Kidney capillary endothelial cell (primary cell): ENCODE measurements at places on chromosomes 16 and 17.

DNA sequence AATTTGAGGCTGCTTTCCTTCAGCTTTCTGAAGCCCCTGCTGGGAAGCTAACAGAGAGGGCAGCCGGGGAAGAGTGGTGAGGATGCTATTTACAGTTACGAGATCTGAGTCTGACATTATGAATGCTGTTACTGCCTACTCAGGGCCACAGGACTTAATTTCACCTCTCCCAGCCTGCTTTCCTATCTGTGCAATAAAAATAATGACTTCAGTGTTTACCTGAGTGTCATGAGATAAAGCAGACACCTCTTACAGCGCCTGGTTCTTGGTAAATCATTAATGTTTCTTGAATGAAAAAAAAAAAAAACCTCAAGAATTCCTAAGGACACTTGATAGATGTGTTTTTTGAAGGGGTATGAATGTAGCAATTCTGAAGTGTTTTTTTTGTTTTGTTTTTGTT is 24.2 kb upstream of the CPHXL start:
- no peak for DNase-seq

DNA sequence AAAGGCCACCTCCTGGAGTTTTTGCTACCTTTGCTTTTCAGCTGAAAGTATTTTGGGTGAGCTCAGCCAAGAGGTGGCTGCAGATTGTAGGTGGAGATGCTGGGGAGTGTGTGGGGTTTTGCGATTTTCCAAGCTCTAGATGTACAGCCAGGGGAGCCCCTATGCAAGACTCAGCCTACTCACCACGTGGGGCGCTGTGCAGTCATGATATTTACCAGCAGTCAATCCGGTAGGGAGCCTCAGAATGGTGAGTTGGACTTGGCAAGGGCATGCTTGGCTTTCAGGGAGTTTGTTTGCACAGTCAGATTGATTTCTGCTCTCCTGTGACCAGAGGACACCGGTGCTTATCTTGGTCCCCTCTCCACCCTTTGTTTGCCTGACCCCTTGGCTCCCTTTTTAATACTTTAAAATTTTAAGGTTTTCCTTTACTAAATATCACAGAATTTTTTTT is 175.3 kb downstream of the UTP18 start:
- DNase-seq = no peak

GRCh38 chr17:7413346-7413985 is 5.8 kb downstream of the NLGN2 start:
- DNase-seq = no peak

DNA sequence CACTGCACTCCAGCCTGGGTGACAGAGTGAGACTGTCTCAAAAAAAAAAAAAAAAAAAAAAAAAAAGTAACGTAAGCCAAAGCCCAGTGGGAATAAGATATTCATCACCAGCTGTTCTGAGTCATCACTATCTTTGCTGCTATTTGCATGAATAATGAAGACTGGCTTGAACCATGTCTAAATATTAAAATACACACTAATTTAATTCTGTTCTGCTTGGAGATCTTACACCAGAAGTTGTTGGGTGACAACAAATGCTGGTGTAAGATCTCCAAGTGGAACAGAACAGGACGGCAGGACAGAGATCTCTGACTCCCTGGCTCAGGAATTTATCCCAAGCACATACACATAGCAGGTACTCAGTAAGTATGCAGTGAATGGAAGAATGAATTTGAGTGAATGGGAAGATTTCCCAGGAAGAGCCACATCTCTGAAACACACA is 19.6 kb downstream of the DNAH17 start:
- DNase-seq = peak; percentile 22

GRCh38 chr17:45241328-45242028 is 19.8 kb downstream of the FMNL1 start:
- DNase-seq = no peak

DNA sequence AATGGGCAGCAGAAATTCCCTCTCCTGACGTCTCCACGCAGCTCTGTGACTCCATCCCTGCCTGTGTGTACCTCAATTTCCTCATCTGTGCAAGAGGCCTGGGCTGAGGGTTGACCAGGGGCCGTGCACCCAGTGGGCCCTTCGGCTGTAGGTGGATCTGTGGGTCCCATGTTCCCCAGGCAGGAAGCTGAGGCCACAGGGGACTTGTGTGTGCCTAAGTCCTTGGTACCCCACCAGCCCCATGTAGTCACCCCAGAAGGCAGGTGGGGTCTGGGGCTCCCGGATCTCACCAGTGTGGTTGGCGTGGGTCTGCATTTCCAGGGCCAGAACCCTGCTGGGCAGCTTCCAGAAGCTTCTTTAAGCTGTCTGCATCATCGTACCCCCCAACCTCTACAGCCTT is 177.4 kb upstream of the GSE1 start:
- no peak for DNase-seq

- DNase-seq = peak; percentile 61
Observed at GRCh38 chr17:72422505-72423285, 301.9 kb downstream of the SOX9 start.

DNA sequence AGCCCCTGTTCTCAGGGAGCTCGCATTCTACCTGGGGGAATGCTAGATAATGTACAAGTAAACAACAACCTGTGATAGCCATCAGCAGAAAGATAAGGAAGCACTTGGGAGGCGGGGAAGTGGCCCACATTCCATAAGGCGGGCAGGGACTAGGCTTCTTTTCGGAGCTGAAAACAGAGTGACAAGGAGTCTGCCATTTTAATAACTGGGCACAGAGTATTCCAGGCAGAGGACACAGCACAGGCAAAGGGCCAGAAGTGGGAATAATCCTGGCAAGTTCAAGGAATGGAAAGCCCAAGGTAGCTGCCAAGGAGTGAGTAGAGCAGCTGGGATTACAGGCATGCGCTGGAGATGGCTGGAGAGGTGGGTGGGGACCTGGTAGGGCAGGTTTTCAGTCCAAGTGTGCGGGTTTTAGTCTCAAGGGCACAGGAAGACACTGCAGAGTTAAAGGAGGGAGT is 24.3 kb downstream of the USP43 start:
- no peak for DNase-seq

DNA sequence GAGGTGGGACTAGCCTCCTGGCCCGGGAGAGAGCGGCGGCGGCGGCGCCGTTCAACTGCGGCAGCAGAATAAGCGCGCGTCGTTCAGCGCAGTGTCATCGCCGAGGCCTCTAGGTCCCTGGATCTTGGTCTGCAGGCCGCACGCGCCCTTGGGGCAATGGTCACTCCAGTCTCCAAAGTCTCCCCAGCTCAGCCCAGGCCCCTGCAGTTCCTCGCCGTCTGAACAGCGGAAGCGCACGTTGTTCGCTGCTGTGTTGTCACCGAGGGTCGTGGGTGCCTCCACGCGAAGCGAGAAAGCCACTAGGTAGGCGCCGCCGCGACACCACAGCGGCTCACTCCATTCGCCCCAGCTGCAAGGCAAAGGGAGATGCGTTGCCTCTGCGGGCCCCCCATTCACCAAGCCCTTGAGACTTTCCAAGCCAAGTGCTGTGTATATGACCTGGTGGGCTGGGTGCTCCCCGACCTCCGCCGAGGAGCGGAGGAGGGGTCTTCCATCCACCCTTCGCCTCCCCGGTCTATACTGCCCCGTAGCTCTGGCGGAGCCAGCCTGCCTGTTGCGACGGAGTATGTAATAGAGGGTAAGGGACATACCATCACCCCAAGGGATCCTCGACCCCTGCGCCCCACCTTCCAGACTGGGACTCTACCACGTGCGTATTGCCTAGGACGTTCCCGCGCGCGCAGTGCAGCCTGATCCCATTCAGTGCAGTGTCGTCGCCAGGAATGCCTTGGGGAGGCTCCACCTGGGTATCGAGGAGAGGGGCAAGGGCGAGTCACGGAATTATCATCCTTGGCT is 656 bp downstream of the VMO1 start:
- no peak for DNase-seq

GRCh38 chr16:56382901-56383355 is 42.4 kb downstream of the AMFR start:
- no peak for DNase-seq

GRCh38 chr17:76660656-76661042 is 17.1 kb upstream of the ST6GALNAC1 start:
- DNase-seq = no peak

GRCh38 chr16:75996491-75996890 is 270.2 kb upstream of the CPHXL start:
- no peak for DNase-seq

GRCh38 chr16:76531236-76531635 is 254.0 kb downstream of the CNTNAP4 start:
- no peak for DNase-seq

- DNase-seq = no peak
Observed at GRCh38 chr16:82699260-82699659, 72.5 kb downstream of the CDH13 start.

DNA sequence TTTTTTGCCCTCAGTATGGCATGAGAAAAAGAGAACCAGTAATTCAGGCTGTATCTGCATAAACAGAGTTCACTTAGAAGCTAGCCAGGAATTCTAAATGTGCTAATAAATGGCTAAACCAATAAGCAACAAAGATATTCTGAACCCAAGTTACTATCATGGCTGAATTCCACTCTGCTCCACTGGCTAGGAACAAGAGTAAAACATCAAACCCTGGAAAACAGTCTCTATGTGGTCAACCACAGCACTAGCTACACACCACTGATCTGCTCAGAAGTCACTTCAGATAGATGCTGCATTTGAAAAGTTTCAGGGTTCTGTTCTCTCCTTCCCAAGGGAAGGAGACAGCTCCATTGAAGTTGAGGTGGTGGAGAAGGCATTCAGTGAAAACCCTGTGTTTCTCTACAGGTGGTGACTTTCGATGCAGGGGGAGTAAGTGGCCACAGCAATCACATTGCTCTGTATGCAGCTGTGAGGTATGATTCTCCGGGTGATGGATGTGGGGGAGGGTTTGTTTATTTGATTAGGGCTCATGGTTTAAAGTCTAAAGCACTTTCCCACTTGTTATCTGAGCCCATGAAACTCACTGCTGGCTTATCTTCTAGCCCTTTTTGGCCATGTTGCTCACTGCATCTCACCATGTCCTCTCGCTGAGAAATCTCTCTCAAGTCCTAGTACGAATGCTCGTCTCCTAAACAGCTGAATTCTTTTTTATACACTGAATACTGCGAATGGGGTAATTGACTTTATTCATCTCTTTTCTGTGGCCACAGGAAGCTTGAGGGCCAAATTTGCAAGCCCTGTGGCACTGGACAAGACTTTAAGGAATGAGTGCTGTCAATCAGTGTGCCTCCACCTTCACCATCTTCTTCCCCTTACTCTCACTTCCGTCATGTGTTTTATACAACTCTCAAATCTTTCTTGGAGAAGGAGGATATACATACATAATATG is 39.9 kb downstream of the CENPV start:
- DNase-seq = no peak

GRCh38 chr16:87107201-87107600 is 210.0 kb downstream of the C16orf95 start:
- no peak for DNase-seq

GRCh38 chr17:45345554-45346215 is 28.9 kb upstream of the MAP3K14 start:
- no peak for DNase-seq

GRCh38 chr16:70589998-70590471 is 56.3 kb upstream of the IL34 start:
- no peak for DNase-seq

DNA sequence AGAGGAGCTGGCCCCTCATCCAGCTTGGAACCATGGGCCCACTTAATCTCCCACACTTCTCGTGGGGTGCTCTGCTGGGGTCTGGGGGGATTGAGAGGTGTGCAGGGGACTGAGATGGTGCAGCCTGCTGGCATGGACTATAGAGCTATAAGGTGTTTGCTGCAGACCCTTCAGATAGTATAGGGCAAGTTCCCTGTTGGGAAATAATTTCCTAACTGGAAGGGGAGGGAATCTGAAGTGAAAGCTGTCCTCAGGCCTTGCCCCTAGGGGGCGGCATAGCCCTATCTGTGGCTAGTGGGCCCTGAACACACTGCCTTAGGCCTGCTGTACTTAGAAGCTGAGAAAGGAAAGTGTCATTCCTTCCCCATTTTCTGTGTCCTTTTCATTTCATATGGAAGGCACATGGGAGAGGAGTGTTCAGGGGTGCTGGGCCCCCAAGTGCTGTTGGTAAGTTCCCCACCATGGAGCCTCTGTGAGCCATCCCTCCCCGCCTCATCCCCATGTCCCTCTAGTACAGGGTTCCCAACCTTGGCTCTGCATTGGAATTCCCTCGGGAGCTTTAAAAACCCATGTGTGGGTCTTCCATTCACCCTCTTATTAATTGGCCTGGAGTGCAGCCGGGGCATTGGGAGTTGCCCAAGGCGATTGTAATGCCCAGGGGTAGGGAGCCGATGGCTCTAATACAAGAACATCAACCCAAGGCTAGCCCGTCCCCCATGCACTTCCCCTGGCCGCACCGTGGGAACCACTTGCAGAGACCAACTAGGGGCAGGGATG is 19.7 kb downstream of the GOSR2 start:
- peak; percentile 70 for DNase-seq

DNA sequence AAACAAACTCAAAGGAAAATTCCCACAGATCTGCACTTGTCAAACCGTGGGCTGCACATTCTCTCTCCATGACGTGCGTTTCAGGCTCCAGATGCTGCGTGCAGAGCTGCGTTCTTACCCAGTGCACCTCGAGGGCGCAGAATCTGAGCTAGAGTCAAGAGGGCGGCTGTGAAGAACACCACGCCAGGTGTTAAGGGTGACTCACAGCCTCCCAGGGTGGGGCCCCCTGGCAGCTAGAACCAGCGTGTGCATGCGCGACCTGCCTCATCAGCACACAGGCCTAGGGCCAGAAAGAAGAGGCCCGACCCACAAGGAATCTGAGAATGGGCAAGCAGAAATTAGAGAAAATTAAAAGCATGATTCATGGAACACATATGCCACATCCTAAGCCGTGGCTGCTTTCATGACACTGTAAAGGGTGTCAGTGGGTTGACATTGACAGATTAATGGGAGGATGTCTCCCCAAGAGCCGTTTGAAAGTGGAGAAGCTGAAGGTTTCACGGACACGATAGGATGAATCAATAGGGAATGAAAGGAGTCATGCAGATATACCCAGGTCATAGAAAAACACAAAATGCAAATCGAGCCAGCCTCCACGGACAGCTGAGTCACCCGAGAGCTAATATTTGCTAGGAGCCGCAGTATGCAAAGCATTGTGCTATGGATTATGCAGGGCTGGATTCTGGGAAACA is 29.0 kb downstream of the MARCHF10 start:
- DNase-seq = no peak

DNA sequence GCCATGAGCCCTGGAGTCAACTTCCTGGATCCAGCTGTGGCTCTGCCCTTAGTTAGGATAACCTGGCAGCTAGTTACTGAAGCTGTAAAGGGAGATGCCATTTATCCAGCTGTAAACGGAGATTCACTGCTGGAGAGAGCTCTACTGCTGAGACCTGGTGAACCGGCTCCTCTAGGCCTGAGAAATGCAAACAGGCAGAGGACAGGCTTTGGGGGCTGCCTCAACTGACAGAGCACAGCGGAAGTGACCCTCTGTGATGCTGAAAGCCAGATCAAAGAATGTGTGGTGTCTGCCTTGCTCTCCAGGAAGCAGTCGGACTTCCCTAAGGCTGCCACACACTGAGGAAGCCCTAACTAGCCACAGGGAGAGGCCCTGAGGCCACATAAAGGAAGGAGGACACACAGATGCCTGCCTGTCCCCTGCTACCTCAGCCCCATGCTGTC is 21.9 kb upstream of the GPRC5C start:
- no peak for DNase-seq
